ENCODE measurements at places on chromosomes 7 and 10.

GRCh38 chr10:105239311-105240219 is 598.5 kb downstream of the SORCS3 start:
- no peak for DNase-seq

DNA sequence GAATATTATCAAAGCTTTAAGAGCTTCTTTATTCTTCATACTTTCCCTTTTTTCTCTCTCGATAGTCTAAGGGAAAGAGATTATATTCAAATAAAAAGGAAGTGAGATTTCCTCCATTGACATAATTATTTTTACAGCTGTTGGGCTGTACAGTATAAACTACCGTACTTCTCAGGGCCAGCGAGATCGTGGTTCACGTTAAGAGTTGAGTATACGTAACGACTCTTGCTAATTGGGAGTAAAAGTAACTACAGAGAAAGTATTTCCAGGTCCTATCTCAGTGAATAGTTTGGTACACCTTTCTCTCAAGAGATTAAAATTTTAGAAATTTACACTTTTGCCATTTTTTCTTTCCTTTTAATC is 57.8 kb downstream of the INPP5F start:
- DNase-seq = no peak

DNA sequence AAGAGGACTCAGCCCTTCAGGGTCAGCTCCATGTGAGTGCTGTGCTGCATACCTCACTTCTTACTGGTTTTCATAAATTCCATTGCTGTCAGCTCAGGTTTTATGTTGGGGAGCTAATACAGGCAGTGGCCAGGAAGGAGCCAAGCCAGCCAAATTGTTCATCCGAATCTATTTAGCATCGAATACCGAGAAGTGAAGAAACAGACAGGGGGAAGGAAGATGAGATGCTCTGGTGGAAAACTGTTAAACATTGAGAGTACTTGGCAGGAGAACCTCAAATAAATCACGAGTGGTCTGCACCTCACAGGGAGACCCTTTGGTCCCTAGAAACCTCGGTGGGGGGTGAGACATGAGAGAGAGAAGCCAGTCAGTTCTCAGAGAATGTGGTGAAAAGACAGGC is 196.0 kb upstream of the TMEM72 start:
- no peak for DNase-seq

- no peak for DNase-seq
These were observed at the start of gene SORCS1 for GRCh38 chr10:107163881-107164861. TSS of gene SORCS1 (minus strand) at chr10:107164706.

- no peak for DNase-seq
These were observed 8.8 kb upstream of the MGAM start for GRCh38 chr7:141986923-141987322.

GRCh38 chr7:11843113-11843765 is 11.2 kb upstream of the THSD7A start:
- no peak for DNase-seq

GRCh38 chr7:69633122-69633831 is 35.0 kb downstream of the AUTS2 start:
- DNase-seq = no peak

DNA sequence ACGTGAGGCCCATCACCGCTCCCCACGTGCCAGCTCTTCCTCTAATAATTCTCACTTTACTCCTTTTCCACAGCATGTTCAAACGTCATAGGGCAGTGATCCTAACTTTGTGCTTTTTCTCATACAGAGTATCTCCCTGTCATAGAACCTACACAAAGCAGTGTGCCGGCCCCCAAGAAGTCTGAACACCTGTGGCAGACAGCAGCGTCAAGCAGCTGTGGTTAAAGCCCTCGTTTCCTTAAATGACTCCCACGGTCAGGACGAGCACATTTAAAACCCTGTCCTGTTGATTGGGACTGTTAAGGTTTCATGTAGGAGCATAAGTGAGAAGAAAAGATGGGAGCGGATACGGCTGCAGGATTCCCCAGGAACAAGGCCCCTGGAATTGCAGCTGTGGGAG is 267.2 kb downstream of the DIP2C start:
- no peak for DNase-seq

Measured in stimulated activated CD4-positive, alpha-beta T cell treated with anti-CD3 and anti-CD28 coated beads, Interleukin-4, amount 100 ng/mL, for 4 hours (primary cell).